ENCODE measurements at places on chromosomes 2 and 18.

- DNase-seq, result no peak
Measured at GRCh38 chr18:63152791-63153190, 166.8 kb downstream of the BCL2 start.

GRCh38 chr18:43876748-43877147 lies 599.5 kb upstream of the SYT4 start:
- DNase-seq, result peak; percentile 41

GRCh38 chr2:241205086-241205485 lies 16.6 kb downstream of the ANO7 start:
- DNase-seq, result no peak

DNA sequence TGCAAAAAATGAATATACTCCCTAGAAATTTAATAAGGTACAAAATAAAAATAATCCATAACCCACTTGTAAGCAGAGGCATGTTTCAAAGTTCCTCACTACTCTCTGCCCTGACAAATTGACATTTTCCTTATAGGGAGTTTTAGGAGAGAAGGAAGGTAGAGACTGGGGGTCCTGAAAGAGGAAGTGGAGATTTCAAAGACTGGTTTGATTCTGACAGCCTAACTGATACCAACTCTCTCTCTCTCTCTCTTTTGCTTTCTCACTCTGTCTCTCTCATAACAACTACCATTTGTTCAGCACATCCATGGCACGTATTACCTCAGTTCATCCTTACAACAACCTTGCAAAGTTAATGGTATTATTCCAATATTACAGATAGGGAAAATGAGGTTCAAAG lies 18.6 kb downstream of the FZD7 start:
- no peak for DNase-seq

DNA sequence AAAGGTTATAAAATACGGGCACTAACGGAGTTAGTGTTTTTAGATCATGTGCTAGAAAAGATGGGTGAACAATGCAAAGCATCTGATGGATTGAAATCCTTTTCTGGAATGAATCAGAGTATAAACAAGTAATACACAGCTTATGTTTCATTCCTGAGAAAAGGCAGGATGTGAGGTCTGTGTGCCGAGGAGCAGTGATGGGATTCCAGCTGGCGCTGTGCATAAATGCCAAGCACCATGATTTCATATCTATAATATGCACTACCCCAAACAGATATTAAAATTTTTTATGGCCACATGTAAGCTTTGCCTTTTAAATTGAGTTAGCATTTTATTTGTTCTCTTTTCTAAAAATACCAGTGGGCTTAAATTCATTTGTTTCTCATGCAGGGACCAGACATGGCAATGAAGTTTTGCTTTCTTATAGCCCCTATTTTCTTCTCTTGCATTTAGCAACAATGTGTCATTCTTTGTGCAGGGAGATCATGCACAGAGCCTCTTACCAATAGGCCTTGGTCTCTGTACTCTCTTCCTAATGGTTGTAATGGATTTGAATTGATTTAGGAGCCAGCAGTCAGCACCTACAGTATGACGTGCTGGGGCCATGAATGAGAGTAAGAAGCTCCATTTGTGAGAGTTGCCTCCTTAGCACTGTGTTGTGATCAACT lies 323.9 kb downstream of the SLC8A1 start:
- DNase-seq, result no peak

DNA sequence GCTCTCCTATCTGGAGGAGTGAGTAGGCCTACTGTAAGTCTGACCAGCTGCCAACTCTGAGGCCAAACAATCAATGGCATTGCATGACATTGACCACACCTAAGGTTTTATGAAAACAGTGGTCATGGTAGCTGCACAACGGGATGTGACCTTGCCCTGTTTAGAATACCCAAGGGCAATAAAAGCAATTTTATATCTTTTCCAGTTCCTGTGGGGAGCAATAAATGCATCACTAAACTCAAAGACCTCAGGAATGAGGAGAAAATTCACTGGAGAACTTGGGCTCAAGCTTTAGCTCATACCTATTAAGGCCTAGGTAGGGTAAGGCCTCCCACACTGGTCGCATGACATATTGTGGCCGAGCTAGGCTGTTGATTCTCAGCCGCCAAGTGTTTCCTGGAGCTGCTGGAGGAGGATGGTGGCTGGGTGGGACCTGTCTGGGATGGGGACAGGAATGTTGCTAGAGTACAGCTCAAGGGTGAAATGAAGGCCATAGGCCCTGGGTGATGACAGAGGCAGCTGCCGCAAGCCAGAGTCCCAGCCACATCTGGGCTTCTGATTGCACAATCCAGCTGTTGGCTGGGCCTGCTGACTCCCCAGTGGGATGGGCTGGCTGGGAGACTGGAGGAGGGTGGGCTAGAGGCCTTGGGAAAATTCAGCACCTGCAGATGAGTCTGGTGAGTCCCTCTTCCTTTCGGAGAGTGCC lies 313.7 kb downstream of the CYP26B1 start:
- DNase-seq, result peak; percentile 59

GRCh38 chr18:7170292-7170691 lies 52.7 kb upstream of the LAMA1 start:
- no peak for DNase-seq

DNA sequence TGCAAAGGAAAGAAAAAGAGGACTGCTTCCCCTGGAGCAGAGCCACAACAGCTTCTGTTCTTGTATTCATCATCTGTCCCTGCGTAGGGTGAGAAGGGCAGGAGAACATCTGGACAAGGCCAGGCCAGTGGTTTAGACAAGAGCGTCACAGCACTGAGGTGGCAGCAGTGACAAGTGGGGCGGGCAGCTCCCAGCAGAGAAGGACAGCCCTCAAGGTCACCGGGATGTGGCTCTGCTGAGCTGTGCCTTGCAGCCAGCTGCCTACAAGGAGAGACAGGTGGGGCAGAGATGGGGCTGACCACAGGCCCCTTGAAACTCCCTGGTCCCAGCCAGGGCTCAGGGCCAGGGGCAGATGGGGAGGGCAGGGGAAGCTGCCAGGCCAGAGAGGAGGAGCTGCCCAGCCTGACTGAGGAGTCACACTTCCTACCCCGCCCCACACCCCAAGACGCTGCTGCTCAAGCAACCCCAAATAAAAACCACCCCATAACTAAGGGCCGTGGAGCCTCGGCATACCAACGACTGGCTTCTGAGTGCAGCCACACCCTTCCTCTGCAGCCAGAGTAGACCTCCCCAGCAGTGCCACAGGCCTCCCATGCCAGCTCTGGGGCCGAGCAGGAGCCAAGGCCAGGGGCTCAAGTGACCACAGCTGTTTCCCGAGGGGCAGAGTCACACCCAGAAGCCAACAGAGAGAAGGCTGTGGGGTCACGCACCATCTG lies 5.4 kb downstream of the RAB11FIP5 start:
- DNase-seq, result no peak

DNA sequence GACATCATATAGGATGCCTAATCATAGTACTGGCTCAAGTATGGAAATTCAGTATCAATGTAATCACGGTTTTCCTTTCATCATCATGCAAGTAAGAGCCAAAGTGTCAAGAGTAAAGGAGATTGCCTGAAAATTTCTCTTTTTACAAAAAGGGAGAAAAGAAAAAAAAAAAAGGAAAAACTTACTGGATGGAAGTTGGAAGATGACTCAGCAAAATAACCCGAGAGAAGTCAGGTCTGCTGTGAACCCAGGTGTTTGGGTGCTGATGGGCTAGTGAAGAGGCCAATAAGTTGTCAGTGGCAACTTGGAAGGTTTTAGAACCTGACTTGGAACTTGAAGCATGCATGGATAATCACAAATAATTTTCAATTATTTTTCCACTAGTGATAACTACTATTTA lies 441.9 kb upstream of the SLC14A2 start:
- no peak for DNase-seq

- no peak for DNase-seq
Measured at GRCh38 chr2:217451666-217452065, 551.1 kb downstream of the TNS1 start.

GRCh38 chr2:21416226-21416625 lies 292.5 kb downstream of the TDRD15 start:
- no peak for DNase-seq

- no peak for DNase-seq
Measured at GRCh38 chr2:198587741-198588140, 783.3 kb downstream of the PLCL1 start.

- DNase-seq, result no peak
Measured at GRCh38 chr2:159455330-159455918, 160.9 kb downstream of the BAZ2B start.

DNA sequence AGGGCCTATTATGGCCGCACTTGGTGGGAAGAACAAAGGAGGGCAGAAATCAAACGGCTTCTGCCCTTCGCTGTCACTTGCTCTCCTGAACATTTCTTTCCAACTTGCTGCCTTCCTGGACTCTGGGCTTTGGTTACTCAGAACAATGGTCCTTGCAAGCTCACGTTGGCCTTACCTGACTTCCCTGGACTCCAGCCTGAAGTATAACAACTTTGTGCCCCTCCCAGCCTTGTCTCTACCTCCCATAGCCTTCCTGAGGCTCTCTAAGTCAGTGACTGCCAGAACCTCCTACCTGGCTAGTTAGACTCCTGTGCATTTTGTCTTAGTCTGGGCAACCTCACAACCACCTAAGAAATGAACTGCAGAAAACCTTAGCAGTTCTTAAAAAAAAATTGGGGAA lies 30.2 kb upstream of the ITPRID2 start:
- DNase-seq, result no peak

GRCh38 chr2:216967889-216968288 lies 108.0 kb upstream of the TNP1 start:
- DNase-seq, result no peak

DNA sequence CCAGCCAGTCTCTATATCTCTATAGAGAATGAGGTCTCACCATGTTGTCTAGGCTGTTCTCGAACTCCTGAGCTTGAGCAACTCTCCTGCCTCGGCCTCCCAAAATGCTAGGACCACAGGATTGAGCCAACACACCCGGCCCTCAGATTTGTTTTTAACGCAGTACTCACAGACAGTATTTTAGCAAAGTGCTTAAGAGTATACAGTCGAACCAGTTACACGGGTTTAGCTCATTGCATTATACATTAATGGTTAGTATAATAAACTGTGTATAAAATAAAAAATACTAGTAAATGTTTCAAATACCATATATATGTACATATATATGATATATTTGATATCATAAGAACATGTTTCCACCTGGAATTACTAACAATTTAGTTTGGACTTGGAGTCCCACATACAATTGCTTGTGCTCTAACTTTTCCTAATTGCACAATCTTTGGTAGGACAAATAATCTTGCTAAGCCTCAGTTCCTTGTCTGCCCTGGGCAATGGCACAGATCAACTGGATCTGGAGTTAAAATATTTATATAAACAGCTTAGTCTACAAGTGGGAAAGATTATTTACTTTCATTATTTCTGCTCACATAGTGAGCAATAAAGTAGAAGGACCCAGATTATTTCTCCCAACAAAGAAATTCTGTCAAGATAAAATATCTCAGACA lies 508.9 kb upstream of the LRATD1 start:
- DNase-seq, result no peak

- DNase-seq, result no peak
Measured at GRCh38 chr2:177921726-177922125, 150.9 kb downstream of the PDE11A start.

- no peak for DNase-seq
Measured at GRCh38 chr2:20797096-20797495, 25.8 kb downstream of the LDAH start.

DNA sequence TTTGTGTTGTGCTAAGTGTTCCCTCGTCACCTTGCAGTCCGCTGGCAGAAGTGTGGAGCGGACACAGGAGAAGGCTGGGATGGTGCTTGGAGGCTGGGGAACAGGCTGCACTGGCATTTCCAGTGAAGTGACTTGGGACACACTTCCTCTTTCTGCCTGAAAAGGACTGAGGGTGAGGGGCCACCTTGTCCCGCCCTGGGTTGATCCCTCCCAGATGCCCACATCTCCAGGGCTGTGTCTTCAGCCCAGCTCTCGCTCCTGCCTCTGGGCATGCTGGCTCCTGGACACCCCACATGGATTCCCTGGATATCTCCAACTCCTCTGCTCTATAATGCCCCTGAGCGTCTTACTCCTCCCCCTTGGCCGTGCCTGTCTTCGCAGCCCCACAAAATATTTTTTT lies 412.6 kb downstream of the PTPRM start:
- DNase-seq, result no peak

DNA sequence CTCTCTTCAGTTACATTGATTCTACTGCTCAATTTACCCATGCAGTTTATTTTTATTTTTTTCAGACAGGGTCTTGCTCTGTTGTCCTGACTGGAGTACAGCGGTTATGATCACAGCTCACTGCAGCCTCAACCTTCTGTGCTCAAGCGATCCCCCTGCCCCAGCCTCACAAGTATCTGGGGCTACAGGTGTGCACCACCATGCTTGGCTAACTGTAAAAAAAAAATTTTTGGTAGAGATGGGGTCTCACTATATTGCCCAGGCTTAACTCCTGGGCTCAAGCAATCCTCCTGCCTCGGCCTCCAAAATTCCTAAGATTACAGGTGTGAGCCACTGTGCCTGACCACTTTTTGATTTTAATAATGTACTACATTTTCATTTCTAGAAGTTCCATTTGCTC lies 93.8 kb upstream of the RNU4ATAC start:
- no peak for DNase-seq

GRCh38 chr18:9038277-9038871 lies 64.1 kb upstream of the NDUFV2 start:
- DNase-seq, result no peak

- DNase-seq, result no peak
Measured at GRCh38 chr2:231960810-231961348, 634 bp upstream of the DIS3L2 start.

GRCh38 chr2:238714038-238714528 lies 133.8 kb upstream of the TWIST2 start:
- peak; percentile 78 for DNase-seq

DNA sequence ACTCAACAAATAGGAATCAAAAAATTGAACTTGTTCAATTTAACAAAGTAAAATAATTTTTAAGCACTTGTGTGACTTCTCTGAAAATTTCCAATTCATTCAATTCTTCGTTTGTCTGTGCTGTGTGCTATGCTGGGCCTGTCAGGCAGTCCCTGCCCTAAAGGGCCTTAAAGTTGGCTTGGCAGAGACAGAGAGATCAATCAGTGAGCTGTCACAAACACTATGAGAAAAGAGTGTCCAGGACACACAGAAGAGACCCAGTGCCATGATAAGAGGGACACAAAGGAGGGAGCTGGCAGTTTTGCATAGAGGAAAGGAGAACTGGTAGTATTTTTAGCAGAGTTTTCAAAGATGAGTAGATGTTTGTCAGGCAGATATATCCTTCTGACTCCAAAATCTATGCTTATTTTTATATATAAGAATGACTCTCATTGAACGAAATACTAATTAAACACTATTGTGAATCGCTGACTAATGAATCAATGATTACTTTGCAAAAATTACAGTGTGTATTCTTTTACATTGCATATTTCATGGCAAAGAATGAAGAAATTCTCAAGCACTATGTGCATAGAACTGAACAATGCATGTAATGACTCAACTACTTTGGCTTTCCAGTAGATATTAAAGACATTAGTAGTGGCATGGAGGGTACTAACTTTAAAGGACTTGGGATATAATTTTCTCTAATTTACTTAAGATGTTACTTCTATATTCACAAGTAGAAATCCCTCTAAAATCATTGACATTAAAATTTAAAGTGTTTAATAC lies 193.3 kb upstream of the BOD1L2 start:
- no peak for DNase-seq

Data from uterus (tissue), 4 donors.